ENCODE measurements at places on chromosomes 13 and 19. TPM values are rescaled to one million over a fixed set of nuclear protein-coding genes. Genes with fewer than 3 reads are reported as not detected.

The FFAR2 gene
- not detected for polyA plus RNA-seq

The DYRK1B gene
- 6.6 TPM for polyA plus RNA-seq

The LILRA2 gene
- polyA plus RNA-seq: 0.66 TPM

The ZNF530 gene
- 1.4 TPM for polyA plus RNA-seq

The FGF21 gene
- not detected for polyA plus RNA-seq

The ZNF222 gene
- 1.6 TPM for polyA plus RNA-seq

The SSC5D gene
- polyA plus RNA-seq: 3.8 TPM

The TARM1 gene
- not detected for polyA plus RNA-seq

The PPP2R1A gene
- 139 TPM for polyA plus RNA-seq

The ZNF730 gene
- 0.23 TPM for polyA plus RNA-seq

The DACH1 gene
- 1.6 TPM for polyA plus RNA-seq

The TGFBR3L gene
- not detected for polyA plus RNA-seq

The CYP2S1 gene
- polyA plus RNA-seq: 6.0 TPM

The CCDC61 gene
- 9.6 TPM for polyA plus RNA-seq

The C19orf38 gene
- 3.3 TPM for polyA plus RNA-seq

- H3K36me3 ChIP-seq: no peaks in the 10 kb centered on the region
- no peaks in the 10 kb centered on the region for H3K4me1 ChIP-seq
- no peaks in the 10 kb centered on the region for H3K27me3 ChIP-seq
- no peak overlapping the region for H3K27ac ChIP-seq
Observed at GRCh38 chr13:30037306-30037705, 186.9 kb upstream of the UBL3 start.

- no peaks in the 10 kb centered on the region for H3K4me1 ChIP-seq
- H3K27ac ChIP-seq: no peak overlapping the region
Observed at GRCh38 chr19:33426621-33427361, 53.3 kb downstream of the CEBPG start.

GRCh38 chr19:48724796-48725753 is 5.5 kb upstream of the MAMSTR start:
- H3K27ac ChIP-seq: peak overlapping the region; percentile 41
- H3K4me1 ChIP-seq: no peaks in the 10 kb centered on the region
- H3K36me3 ChIP-seq: no peaks in the 10 kb centered on the region
- H3K4me3 ChIP-seq: no peak overlapping the region
- H3K27me3 ChIP-seq: no peaks in the 10 kb centered on the region

- DNase-seq: no peak
- H3K36me3 ChIP-seq: no peaks in the 10 kb centered on the region
- H3K27me3 ChIP-seq: no peaks in the 10 kb centered on the region
- H3K27ac ChIP-seq: no peak overlapping the region
Observed at GRCh38 chr13:109271061-109271460, 515.3 kb downstream of the IRS2 start.

DNA sequence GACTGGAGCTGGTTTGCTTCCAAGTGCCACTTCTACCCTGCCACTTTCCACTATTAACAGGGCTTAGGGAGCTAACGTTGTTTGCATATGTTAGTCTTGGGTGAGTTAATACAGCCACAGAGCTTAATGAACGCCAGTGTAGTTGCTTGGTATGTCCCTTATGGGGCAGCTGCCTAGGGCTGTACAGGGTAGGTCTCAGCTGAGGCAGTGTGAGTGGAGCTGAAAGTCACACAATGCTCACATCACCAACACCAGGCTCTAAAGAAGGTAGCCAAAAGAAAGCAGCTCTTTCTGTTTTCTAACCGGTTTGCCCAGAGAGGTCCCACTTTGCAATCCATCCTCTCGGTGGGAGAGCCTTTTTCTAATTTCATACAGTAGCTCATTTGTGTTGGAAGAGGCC is 186.2 kb downstream of the RGCC start:
- DNase-seq: no peak
- no peak overlapping the region for H3K4me3 ChIP-seq
- H3K27me3 ChIP-seq: no peaks in the 10 kb centered on the region
- no peaks in the 10 kb centered on the region for H3K36me3 ChIP-seq
- H3K4me1 ChIP-seq: no peaks in the 10 kb centered on the region

DNA sequence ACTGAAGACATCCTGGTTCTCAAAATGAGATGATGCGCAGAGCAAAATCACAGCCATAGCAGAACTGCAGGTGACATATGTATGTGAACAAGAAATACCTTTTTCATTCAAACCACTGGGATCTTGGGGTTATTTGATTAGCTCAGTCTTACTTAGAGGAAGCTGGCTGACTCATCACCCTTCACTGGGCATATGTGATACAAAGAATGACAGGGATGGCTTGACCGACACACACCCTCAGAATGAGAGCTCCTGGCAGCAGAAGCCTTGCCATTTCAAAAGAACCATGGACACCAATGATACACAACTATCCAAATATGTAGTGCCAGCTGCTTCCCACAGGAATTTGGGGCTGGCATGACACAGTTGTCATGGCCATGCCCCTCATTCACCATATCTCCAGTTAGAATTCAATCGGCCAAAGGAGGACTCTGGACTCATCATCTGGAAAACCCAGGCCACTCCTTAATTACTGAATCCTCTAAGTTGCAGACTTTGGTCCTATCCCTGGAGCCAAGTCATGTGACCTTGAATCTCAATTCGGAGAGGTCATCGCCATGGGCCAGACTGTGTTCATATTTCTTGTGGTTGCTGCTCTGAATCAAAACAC is 115.8 kb downstream of the KATNAL1 start:
- no peaks in the 10 kb centered on the region for H3K36me3 ChIP-seq
- no peak overlapping the region for H3K4me3 ChIP-seq
- H3K27ac ChIP-seq: no peak overlapping the region
- H3K27me3 ChIP-seq: no peaks in the 10 kb centered on the region

DNA sequence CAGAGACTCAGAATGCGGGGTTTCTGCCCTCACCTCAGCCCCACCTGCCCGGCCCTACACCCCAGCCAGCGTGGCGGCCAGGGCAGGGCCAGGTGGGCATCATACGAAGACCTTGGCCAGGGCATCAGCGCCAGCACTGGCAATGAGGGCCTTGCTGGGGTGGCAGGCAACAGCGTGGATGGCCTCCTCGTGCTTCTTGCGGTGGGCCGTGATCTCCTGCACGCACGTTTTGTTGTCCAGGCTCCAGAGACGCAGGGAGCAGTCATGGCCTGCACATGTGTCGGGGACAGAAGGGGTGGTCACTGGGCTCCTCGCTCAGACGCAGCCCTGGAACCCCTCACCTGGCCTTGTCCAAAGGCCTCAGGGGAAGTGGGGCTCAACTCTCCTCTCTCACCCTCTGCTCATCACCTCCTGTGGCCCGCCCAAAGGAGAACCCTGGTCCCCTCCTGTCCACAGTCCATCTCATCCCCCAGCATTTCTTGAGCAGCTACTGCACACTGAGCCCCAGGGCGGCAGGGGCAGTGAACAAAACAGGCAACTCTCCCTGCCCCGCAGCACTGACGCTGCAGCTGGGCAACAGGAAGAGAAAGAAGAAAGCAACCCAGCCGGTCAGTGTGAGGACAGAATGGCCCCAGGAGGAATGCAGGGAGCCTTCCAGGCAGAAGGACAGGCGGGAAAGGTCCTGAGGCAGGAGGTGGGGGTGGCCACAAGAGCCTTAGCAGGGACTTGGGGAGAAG is 3.8 kb upstream of the PRKD2 start:
- peak; percentile 63 for DNase-seq
- no peaks in the 10 kb centered on the region for H3K4me1 ChIP-seq
- H3K27me3 ChIP-seq: no peaks in the 10 kb centered on the region
- H3K36me3 ChIP-seq: peaks cover 57% of the 10 kb centered on the region
- H3K4me3 ChIP-seq: no peak overlapping the region

DNA sequence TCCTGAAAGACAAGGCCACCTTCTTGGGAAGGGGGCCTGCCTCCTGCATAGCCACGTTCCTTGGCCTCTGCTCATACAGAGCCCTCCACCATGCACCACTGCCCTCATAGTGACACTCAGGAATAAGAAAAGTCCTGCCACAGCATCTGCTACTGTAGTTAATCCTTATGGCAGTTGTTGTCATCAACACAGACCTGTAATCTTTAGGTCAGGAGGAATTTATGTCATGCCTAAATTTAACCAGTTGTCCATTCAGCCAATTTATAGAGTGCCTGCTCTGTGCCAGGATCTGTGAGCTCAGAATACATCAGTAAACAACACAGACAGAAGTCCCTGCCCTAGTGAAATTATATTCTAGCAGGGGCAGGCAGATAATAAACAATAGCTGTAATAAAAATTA is 44.4 kb downstream of the FAM124A start:
- H3K27ac ChIP-seq: no peak overlapping the region
- H3K4me1 ChIP-seq: peaks cover 14% of the 10 kb centered on the region
- no peaks in the 10 kb centered on the region for H3K27me3 ChIP-seq
- peak; percentile 28 for DNase-seq
- H3K4me3 ChIP-seq: no peak overlapping the region

- H3K27me3 ChIP-seq: no peaks in the 10 kb centered on the region
- DNase-seq: no peak
- H3K4me1 ChIP-seq: no peaks in the 10 kb centered on the region
- no peaks in the 10 kb centered on the region for H3K36me3 ChIP-seq
- H3K27ac ChIP-seq: no peak overlapping the region
Observed at GRCh38 chr13:31477961-31478360, 261.4 kb upstream of the RXFP2 start.

GRCh38 chr19:17323300-17323963 is 11.2 kb downstream of the ANO8 start:
- no peak for DNase-seq
- no peak overlapping the region for H3K4me3 ChIP-seq
- H3K27me3 ChIP-seq: no peaks in the 10 kb centered on the region

DNA sequence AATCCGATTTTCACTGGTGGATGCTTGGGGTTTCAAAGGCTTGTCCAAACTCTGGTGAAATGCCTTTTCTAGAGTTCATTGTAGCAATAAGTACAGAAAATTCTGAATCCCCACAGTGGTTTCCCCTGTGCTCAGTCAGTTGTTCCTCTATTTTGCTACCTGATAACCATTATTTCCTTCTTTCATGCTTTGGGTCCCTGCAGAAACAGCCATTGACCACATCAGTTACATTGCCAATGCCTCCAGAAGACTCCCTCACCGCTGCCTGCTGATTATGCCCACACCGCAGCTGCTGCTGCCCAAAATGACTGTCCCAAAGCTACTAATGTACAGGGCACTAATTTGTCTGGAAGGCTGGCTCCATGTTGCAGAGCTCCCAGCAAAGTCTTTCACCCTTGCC is 517.3 kb downstream of the KLF12 start:
- no peaks in the 10 kb centered on the region for H3K27me3 ChIP-seq
- H3K27ac ChIP-seq: no peak overlapping the region
- no peak for DNase-seq
- H3K36me3 ChIP-seq: no peaks in the 10 kb centered on the region

DNA sequence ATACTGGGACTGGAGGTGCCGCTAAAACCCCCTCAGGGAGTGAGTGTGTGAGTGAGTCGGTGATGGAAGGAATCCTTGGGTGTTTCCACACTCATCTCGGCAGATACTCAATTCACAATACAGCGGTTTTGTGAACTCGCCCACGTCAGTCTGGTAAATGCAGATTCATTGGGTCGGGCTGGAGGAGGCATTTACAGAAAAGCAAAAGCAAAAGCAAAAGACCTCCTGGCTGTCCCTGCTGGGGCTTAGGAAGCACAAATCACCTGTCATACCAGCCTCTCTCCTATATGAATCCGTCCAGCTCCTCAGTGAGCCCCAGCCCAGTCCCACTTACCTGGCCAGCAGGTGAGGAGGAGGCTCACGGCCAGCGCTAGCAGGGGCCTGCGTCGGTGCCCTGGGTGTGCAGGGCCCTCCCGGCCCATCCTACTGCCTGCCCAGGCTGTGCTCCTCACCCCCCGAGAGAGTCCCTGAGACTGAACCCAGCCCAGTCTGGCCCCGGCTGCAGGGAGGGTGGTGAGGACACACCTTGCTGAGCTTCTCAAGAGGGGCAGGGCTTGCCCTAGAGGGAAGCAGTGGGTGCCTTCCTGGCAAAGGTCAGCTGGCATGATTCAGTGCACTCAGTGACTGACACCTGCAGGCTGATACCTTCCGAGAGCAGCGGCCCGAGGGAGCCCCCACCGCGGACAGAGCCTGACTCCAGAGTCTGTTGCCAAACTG is at the start of gene MUC16:
TSS of gene MUC16 (minus strand) at position 475 of the 717 bp plus-strand sequence.
- DNase-seq: no peak
- H3K4me1 ChIP-seq: no peaks in the 10 kb centered on the region
- no peak within 1 kb of the TSS for H3K4me3 ChIP-seq
- H3K27ac ChIP-seq: no peak within 1 kb of the TSS
- no peaks in the 10 kb centered on the region for H3K36me3 ChIP-seq

DNA sequence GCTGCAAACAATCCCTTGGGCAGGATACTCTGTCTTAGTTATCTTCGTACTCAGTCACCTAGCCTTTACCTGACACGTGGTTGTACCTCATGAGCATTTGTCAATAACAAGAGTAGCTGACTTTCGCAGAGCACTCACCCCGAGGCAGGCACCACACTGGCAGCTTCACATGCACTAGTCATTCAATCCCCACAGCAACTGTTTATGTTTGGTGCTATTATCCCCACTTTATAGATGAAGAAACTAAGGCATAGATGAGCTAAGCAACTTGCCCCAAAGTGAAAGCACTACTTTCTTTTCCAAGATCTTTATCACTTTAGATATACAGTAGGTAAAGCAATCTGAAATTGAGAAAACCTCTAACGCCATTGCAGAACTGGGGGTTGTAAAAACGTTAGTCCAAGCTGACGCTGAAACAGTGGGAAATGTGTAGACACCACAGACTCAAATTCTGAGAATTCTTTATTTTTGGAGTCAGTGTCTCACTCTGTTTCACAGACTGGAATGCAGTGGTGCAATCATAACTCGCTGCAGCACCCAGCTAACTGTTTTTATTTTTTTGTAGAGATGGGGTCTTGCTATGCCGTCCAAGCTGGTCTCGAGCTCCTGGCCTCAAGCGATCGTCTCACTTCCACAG is 446.0 kb downstream of the FOXO1 start:
- peaks cover 7% of the 10 kb centered on the region for H3K4me1 ChIP-seq
- no peak for DNase-seq
- peak overlapping the region; percentile 77 for H3K27ac ChIP-seq
- H3K36me3 ChIP-seq: no peaks in the 10 kb centered on the region
- H3K4me3 ChIP-seq: no peak overlapping the region

GRCh38 chr19:55080121-55080967 is 4.7 kb downstream of the EPS8L1 start:
- peaks cover 61% of the 10 kb centered on the region for H3K27me3 ChIP-seq
- H3K27ac ChIP-seq: no peak overlapping the region
- H3K36me3 ChIP-seq: no peaks in the 10 kb centered on the region
- no peak for DNase-seq

GRCh38 chr19:38034492-38034860 is 127.5 kb downstream of the SIPA1L3 start:
- no peaks in the 10 kb centered on the region for H3K36me3 ChIP-seq
- H3K27ac ChIP-seq: no peak overlapping the region
- peaks cover 8% of the 10 kb centered on the region for H3K4me1 ChIP-seq
- no peak overlapping the region for H3K4me3 ChIP-seq

GRCh38 chr19:11921852-11922495 is 2.9 kb upstream of the ZNF700 start:
- no peak overlapping the region for H3K27ac ChIP-seq
- H3K4me3 ChIP-seq: no peak overlapping the region
- DNase-seq: no peak
- H3K4me1 ChIP-seq: peaks cover 16% of the 10 kb centered on the region

DNA sequence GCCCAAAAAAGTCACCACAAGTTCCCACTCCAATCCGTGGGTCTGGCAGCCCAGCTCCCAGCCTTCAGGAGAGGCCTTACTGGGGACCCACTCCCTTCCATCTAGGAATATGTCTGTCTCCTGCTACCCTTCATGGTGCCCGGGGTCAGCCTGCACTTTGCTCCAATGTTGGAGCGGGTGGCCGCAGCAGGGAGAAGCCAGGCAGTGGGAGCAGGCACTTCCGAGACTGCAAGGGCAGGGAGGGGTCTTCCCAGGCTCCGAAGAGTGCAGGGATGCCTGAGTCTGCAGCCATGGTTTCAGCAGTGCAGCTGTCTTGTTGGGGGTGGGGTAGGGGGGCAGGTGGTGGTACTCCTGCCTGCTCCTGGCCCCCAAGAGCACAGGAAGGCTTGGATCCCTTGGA is 1616.2 kb downstream of the SLITRK5 start:
- no peak overlapping the region for H3K4me3 ChIP-seq
- H3K27me3 ChIP-seq: no peaks in the 10 kb centered on the region
- no peaks in the 10 kb centered on the region for H3K4me1 ChIP-seq
- H3K36me3 ChIP-seq: no peaks in the 10 kb centered on the region
